Frontal cortex (tissue), 4 donors: ENCODE measurements at places on chromosomes 3 and 15.

DNA sequence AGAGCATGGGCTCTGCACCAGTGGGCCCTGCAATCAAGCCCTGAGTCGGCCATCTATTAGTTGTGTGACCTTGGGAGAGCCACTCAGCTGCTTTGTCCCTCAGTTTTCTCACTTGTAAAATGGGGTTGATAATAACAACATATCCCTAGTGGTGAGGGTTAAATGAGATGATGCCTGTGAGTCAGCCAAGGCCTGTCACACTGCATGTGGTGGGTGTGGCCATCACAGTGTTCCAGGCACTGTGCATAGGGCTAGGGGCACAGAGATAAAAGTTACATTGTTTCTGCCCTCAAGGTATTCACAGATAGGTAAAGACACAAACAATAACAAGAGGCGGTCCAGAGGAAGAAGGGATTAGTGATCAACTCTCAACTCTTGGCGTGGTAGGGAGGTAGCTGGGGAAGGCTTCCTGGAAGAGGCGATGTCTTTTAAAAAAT is 19.5 kb downstream of the SMAD6 start:
- DNase-seq, result no peak

DNA sequence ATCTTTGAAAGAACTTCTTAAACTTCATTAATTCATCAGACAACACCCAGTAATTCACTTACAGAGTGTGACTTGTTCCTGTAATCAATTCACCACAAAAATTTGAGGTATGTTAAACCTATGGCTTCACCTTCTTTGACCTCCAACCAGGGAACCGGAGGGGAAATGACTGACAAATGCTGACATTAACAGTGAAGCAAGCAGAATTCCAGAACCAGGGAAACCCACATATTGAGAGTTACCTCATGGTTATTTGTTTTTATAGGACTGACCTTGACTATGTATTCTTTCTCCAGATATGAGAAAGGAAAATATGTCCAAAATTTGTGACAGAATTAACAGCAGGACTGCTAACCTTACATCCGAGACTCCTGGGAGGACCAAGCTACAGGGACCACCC is 2.7 kb downstream of the P3H2 start:
- DNase-seq, result no peak

DNA sequence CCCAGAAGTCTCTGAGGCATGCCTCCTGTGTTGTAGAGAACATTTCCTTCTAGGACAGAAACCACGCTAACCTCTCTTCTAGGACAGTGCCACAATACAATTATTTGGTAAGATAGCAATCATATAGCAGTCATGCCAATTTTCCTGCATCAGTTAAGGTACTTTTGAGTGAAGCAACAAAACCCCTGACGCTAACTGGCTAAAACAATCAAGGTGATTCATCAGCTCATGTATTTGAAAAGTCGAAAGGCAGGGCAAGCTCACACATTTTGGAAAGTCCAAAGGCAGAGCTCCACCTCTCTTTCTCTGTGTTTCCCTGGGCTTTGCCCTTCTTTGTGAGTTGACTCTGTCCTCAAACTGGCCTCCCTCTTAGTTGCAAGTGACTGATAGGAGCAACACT is 10.1 kb downstream of the TERC start:
- no peak for DNase-seq

GRCh38 chr3:156792114-156792513 is 34.0 kb upstream of the LEKR1 start:
- no peak for DNase-seq

- DNase-seq, result no peak
Observed at GRCh38 chr3:112170046-112170445, 37.0 kb upstream of the GCSAM start.

- DNase-seq, result no peak
Observed at GRCh38 chr3:102087236-102087635, 237.9 kb downstream of the NFKBIZ start.

GRCh38 chr15:74889390-74889882 is 406 bp upstream of the MPI start:
- peak; percentile 63 for DNase-seq

DNA sequence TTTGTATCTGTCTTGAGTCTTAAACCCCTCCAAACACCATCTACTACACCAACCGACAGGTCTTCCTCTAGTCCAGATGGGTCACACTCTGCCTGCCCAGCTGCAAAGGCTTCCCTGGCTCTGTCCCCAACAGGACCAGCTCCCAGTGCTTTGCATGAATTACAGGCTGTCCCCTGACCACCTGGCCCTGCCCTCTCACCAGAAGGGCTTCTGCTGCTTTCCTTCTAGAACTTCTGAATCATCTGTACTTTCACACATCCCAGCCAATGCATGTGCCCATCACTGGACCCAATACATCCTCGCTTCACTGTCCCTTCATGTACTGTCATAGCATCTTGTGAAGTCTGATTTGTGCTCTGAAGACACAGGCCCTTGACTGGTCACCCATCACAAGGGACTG is 53.6 kb downstream of the HOMER2 start:
- DNase-seq, result no peak

DNA sequence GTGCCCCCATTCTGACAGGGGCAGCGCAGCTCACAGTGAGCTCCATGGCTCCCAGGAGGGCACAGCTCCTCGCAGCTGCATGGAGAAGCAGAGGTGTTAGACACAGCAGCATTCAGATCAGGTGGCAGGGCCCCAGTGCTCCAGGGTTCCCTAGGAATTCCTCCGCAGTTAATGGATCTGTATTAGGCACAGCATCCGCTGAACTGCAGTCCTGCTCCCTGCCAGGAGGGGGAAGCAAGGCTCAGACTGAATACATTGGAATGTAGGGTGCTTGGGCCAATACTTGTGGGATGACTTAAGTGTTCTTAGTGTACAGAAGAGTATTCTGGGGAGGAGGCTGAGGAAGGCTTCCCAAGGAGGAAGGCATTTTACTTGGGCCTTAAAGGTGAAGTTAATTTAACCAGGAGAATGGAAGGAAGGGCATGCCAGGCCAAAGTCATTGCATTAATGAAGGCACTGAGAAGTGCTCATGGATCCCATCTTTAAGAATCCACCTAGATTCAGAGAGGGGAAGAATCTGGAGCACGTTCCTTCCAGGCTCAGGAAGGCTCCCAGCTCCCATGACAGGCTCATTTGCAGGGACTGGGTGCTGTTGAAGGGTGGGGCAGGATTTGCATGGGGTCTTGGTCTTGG is 111.6 kb downstream of the RAB11A start:
- peak; percentile 44 for DNase-seq

DNA sequence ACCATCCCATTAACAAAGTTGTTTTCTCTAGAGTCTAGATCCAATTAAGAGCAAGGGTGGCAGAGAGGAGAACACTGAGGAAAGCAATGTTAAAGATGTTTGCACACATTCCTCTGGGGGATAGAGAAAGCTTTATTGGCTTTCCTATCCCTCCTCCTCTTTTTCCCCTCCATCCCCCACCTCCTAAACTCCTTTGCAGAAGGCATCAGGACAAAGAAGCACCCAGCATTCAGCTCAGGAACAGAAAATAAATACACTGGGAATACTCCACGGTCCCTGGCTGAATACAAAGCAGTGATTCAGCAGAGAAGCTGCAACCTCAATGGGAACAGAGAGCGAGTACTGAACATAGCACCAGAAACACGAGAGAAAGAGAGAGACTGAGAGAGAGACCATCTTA is 21.9 kb downstream of the LSAMP start:
- DNase-seq, result no peak

GRCh38 chr3:100288288-100288894 is 27.6 kb downstream of the TBC1D23 start:
- no peak for DNase-seq

DNA sequence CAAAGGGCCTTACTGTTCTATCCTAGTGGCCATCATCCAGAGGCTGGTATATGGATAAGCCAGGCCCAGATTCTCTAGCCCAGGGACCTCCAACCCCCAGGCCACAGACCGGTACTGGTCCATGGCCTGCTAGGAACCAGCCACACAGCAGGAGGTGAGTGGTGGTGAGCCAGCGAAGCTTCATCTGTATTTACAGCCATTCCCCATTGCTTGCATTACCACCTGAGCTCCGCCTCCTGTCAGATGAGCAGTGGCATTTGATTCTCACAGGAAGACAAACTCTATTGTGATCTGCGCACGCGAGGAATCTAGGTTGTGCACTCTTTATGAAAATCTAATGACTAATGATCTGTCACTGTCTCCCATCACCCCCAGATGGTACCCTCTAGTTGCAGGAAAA is 30.1 kb upstream of the TPM1 start:
- DNase-seq, result no peak

DNA sequence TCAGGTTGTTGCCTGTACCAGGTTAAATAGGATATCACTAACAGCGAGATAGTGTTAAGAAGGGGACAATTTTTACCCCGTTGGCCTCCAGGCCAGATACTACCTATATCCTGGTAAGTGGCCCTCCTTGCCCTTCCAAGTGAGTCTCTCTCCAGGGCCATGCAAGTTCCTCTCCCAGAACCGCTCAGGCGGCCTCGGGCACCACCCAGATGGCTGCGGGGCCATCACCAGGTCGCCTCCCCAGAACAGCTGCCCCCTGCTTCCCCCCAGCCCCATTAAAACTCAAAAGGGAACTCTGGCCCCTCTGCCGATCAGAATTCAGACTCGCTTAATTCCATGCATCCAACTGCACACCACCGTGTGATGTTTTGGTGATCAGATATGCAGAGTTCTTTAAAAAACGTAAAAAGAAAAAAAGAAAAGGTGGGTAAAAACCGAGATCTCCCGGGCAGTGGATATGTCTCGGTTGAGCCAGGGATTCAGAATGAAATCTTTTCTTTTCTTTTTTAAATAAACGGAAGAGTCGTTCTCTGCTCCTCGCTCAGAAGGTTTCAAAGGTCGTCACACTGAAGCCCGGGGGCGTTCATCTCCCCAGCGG is 1.9 kb upstream of the TRIM71 start:
- peak; percentile 16 for DNase-seq

DNA sequence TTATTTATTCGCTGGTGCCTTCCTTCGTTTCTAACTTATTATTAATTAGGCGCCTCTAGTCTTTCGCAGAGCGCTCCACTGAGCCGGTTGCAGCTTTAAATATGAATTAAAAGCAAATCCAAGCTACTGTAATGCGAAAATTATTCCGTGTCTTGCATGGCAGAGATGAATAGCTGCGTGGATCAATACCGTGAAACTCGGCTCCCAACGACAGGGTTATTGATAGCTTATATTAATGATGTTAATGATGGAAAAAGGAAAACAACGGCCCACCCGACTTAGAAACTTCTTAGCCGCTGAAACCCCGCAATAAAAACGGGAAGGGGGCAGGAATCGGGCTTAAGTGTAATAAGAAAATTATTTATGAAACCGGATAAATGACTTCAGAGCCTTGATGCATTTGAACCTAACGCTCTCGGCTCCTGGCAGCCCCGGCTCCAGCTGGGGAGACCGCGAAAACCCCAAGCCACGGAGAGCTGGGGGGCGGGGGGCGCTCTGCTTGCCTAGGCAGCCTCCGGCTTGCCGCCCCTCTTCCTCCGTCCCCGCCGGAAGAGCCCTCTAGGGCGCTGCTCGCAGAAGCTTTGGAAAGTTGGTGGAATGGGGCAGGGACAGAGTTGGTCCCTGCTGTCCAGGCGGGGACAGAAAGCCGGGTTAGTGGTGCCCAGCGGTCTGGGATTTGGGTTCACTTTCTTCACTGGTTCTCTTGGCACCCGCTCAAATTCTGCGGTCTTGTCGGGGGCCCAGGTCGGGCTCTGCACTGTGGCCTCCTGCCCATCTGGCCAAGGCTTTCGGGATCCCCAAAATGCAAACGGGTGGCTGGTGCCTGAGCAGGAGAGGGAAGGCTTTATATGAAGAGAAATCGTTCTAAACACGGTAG is 7.7 kb upstream of the ONECUT1 start:
- no peak for DNase-seq

- no peak for DNase-seq
Observed at GRCh38 chr3:120597445-120598049, 1.4 kb downstream of the NDUFB4 start.

- no peak for DNase-seq
Observed at GRCh38 chr3:54146506-54147239, 24.3 kb downstream of the CACNA2D3 start.

DNA sequence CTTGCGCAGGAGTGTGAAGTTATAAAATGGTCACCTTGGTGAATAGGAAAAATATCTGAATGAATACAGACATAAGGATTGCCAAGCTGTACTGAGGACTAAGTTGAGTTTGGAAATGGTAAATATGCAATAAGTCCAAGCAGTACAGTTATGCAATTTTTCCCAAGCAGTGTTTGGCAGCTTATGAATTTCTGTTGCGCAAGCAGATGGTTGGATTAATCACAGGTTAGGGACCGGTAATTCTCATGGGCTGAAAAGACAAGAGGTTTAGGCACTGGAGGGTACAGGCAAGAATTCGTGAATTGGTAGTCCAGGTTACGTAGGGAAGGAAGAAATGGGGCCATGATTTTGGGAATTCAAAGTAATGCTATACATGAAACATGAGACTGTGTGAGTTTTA is 210.3 kb downstream of the RAP2B start:
- no peak for DNase-seq

DNA sequence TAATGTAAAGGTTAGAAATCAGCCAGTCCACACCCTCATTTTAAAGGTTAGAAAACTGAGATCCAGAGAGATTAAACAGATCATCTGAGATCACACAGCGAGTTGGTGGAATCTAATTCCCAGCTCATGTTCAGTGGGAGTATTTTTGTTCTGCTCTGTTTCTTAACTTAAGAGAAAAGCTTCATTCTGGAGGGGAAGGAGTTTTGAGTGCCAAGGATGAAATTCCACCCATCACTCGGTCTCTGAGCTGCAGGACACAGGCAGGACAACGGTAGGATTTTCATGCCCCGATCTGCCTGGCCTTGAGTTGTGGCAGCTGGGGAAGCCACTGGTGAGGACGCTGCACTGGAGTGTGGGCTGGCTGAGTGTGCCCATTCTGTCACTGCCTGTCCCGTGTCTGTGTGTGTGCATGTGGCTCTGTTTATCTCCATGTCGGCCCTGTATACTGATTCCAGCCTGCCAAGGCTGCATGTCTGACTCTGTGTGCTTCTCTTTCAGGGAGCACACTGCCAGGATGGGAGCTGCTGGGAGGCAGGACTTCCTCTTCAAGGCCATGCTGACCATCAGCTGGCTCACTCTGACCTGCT is 94.3 kb downstream of the CEMIP start:
- no peak for DNase-seq

GRCh38 chr15:55407498-55408011 is 604 bp downstream of the CCPG1 start:
- DNase-seq, result no peak

DNA sequence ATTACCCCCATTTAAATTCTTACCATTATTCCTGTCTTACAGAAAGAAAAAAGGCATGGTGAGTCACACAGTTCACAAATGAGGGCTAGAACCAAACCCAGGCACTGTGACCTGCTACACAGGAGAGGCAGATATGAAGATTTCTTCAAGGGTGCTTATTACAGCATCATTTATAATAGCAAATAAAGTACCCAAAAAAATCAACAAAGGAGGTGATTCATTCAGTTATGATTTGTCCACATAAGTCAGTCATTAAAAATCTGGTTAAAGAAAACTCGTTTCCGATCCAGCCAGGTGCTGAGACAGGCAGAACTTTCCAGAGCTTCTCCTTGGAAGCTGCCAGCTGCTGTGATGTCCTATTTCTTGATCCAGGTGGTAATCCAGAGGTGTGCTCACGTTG is 7.5 kb upstream of the LOXL1 start:
- DNase-seq, result no peak
